AG20443 (cell line): ENCODE measurements at places on chromosomes 3 and 15.

DNA sequence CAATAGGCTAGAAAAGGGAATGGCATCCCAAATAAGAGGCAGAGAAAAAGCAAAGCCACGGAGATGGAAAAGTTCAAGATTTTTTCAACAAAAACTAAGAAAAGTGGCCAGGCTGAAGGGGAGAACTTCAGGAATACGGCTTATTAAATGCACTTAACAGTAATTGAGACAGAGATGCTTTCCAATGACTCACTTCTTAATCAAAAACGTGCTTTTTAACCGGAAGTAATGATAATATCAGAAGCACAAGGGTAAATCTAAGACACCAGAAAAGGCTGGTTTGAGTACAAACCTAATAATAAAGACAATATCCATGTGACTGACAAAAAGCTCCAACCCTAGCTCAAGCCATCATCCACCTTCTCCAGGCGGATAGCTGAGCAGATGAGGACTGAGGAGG, 24.8 kb upstream of the ACTC1 start:
- DNase-seq: no peak

GRCh38 chr3:50275996-50276761, 2.7 kb upstream of the LSMEM2 start:
- no peak for DNase-seq

DNA sequence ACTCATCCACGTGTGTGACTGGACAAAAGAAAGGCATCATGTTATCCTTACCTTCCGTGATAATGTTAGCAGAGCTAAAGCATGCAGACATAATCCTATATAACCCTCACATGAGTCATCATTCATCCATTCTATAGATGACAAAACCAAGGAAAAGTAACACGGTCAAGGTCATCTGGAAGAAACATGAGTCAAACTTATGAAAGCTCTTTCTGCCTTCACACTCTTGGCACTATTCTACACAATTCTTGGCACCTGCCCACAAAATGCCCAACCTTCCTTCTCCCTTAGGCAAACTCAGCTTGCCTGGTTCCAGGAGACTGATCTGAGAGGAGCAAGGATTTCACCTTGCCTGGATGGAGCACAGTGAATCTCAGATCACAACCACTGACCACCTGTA, 66.9 kb downstream of the PRICKLE2 start:
- DNase-seq: no peak

- no peak for DNase-seq
Observed at GRCh38 chr3:135451037-135451785, 514.3 kb upstream of the PPP2R3A start.

DNA sequence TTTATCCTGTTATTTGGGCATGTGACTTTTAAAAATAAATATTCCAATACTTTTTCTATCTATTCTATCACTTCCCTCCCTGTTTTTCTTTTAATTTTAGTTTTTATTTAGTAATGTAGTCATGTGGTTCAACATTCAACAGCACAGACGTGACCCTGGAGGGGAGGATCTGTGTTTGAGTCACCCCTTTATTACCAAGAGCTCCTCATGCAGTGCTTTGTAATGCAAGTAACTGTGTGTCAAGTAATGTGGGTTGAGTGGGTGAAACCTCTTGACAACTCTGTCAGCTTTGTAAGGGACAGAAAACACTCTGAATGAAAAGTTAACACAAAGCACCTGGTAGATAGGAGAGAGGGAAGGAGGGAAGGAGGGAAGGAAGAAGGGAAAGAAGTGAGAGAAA, 89.7 kb upstream of the FGF12 start:
- peak; percentile 41 for DNase-seq

DNA sequence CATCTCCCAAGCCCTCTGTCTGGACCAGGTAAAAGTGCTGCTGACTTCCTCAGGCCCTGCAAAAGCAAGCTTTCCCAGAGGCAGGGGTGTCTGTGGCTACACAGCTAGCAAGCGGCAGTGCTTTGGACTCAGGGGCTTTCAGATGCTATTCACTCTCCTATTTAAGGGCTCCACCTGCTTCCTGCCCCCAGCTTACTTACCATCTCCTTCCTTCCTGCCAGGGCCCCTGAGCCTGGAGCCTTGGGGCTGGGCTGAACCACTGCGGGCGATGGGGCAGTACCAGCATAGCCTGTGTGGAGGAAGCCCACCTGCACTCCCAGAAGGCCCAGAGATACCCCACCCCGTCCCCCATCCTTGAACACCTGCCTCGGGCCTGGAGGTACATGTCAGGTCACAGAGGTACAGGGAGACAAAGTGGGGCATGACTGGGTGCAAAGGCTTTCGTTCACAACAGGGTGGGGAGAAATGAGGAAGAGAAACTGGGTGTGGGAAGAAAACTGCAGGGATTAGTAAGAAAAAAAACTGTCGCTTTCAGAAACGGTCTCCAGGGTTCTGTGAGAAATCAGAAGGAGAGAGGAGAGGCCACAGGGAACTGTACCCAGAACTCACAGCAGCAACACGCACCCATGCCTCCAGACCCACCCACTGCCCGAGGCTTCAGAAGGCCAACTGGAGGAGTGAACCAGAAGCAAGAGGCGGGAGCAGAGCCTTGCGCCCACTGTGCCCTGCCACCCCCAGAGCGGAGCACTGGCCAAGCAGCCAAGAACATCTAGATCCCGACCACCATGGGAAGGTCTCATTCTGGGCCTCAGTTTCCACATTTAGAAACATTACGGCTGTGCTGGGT, 49.5 kb downstream of the CCDC12 start:
- no peak for DNase-seq

DNA sequence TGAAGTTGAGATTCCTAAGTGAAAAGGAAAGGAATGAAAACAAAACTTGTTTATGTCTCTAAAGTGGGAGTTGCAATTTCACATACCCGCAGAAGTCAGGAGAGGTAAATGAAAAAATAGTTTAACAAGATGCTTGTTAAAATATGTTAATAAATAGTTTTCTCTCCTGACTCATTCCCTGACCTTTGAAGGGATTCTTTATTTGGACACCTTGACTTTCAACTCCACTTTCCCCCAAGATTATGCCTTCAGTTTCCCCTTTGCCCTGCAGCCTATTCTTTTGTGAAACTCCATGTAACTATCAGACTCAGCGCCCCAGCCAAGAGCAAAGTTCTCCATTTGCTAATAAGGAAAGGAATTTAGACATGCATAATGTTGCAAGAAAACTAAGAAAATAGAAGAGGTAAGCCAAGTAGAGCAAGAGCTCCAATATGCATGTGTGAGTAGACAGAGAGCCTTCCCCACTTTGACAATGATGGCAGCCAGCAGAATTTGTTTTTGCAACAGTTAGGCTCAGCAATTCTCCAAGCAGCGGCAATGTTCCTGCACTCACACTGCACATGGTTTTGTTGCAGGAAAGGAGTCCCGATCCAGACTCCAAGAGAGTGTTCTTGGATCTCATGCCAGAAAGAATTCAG, 61.2 kb downstream of the CD200 start:
- no peak for DNase-seq

DNA sequence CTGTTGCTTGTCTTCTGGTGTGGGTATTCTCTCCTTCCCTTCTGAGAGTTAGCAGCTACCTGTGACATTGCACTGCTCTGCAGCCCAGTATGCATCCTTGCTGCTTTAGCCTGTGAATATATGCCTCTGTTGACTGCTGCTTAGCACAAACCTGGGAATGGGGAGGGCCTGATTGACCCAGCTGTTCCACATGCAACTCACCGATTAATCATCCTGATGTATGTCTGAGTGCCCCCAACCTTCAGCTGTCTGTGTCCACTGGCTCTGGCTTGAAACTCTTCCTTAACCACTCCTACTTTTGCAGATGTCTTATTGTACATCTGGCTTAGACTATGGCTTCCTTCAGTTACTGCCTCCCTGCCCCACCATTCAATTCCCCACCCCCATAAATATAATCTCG, 119.1 kb downstream of the RASA2 start:
- DNase-seq: no peak

GRCh38 chr15:70092464-70093027, 5.2 kb downstream of the TLE3 start:
- no peak for DNase-seq

- no peak for DNase-seq
Observed at GRCh38 chr15:66985653-66986052, 79.7 kb upstream of the SMAD3 start.

GRCh38 chr3:184052767-184053166, at the start of gene HTR3C:
HTR3C (plus strand) TSS chr3:184053047; CDS start chr3:184053081, 34 bp downstream.
- DNase-seq: no peak

GRCh38 chr3:10682692-10683091, 133.3 kb upstream of the SLC6A11 start:
- no peak for DNase-seq
